ENCODE measurements at places on chromosomes 12 and 14.

GRCh38 chr12:1662761-1663439 lies 28.0 kb upstream of the ADIPOR2 start:
- DNase-seq, result peak; percentile 40

GRCh38 chr12:64733857-64734256 lies 25.3 kb downstream of the GNS start:
- no peak for DNase-seq

DNA sequence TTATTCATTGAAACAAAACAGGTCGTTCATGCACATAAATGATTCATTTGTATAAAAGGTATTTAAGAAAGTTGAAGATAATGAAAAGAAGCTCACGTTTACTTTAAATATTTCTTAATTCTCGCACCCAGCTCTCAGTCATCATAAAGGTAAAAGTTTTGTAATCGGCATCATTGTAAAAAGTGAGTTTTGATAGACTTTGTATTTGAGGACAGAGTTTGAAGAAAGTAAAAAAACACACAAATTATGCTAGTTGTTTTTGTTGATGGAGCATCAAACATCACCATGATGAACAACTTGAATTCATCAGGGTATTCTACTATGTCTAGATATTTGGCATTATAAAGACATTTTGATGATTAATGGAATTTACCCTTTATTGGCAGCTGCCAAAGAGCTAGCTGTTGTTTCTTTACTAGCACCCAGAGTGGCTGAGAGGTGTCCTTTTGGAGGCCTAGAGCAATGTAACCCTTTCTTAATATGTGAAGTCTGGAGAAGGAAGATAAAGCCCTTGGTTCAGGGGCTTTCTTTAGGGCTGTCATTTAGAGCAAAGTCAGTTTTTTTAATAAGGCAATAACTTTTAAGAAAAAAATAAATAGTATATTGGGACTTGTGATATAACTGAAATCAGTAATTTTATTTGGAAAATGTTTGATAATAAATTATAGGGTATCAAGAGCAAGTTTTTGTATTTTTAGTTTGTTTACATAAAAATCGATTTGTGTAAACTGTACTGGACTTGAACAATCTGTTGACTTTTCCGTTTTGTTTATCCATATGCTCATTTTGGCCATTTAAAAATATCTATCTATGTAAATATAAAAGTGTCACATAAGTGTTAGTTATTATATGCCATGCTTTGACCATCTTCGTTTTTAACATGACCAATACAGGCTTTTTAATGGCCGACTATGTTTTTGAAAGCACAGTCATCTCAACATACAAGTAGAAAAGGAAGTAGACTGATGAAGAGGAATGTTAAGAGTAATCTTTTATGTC lies 7.4 kb downstream of the GLRX5 start:
- no peak for DNase-seq

DNA sequence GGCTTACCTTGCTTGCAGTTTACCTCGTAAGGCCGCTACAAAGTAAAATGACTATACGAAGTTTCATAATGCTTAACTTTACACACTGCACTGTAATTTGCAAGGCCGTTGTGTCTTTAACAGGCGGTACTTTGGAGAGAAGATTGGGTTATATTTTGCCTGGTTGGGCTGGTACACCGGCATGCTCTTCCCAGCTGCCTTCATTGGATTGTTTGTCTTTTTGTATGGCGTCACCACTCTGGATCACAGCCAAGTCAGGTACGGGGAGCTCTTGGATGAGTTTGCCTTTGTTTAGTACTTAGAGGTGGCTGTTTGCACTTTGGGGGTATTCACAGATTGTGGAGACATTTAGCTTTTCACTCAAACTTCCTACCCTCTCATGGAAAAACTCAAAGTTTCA lies 167.8 kb downstream of the SLC5A8 start:
- no peak for DNase-seq

DNA sequence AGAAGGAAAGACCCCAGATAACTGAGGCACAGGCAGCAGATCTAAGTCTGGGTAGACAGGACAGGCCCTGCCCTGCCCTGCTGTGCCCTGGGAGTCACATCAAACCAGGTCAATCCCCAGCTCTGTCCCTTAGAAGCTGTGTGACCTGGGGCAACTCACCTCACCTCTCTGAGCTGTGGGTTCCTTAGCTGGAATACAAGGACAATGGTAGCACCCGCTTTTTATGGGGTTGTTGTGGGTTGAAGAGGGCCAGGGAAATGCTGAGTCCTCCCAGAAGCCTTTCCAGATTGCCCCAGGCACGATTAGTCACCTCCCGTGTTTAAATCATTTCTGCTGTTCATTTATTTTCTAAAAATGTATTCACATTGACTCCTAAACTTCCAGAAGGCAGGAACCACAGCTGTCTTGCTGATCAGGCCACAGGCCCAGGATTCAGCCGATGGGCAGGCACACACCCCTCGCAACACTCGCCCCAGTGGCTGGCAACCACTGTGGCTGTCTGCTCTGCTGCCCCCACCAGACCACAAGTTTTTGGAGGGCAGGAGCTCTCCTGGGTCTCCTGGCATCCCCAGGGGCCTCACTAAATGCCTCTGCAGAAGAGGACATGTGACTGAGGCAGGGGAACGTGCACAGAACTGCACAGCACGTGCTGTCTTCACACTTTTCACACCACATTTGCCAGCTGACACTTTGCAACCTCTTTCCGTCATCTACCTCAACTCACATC lies 3.0 kb downstream of the SELPLG start:
- DNase-seq, result peak; percentile 52

DNA sequence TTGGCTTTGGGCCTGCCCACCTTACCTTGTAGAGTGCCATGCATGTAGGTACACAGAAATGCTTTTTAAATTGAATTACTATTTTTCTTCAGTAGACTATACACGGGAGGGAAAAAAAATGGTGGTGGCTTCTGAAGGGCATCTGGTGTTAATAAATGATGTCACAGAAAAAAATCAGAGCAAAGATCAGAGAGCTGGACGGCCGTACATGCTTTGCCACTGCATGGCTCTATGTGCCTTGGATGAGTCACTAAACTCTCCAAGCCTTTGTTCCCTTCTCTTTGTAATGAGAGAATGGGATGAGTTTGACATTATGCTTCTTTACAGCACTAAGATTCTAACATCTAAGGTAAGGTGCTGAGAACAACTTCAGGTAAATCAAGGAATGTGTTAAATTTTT lies 376.4 kb upstream of the DDHD1 start:
- DNase-seq, result no peak

- no peak for DNase-seq
Observed at GRCh38 chr14:39423793-39424192, 8.4 kb downstream of the FBXO33 start.

DNA sequence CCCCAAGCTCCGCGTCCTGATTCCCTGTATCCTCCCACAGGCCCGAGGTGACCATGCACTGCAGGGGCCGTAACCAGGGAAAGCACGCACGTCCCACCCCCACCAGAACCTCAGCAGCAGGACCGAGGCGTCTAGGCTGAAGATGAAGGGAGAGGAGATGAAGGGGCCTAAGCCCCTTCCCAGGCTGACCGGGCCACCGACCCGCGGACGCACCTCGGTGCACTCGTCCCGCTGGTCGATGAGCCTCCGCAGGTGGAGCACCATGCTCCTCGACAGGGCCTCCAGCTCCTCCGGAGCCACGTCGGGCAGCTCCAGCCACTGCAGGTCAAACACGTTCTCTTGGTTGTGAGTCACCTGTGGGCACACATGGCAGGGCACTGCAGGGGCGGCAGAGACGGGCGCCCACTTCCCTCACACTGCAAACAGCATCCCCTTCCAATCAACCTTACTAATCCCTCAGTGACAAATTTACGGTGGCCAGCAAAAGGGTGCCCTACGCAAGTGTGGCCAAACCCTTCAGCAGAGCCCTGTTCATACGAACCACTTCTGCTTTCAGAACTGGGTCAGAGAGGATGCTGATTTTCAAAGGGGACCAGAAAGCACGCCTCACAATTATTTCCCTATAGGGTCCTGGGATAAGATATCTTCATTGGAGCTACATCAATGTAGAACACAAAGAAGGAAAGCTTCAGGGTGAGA lies 77.8 kb downstream of the CCDC88C start:
- no peak for DNase-seq

Measured in B cell (primary cell).